Activated CD4-positive, alpha-beta T cell treated with anti-CD3 and anti-CD28 coated beads, Interleukin-2, amount 10 ng/mL, durations not matched to agents 24 days and 14 days (primary cell): ENCODE measurements at places on chromosomes 2 and 18. TPM values are rescaled to one million over a fixed set of nuclear protein-coding genes. Genes with fewer than 3 reads are reported as not detected.

The OSGEPL1 gene
- total RNA-seq = 11.1 and 12.2 TPM in 2 replicates

The KCNG3 gene
- 0.12 and 0.26 TPM in 2 replicates for total RNA-seq

The TCF23 gene
- total RNA-seq = not detected in 2 replicates

The EGR4 gene
- total RNA-seq = 1.2 and 1.5 TPM in 2 replicates

The CLEC4F gene
- total RNA-seq = not detected in 2 replicates

The TMEM247 gene
- total RNA-seq = not detected in 2 replicates

The IL1RL1 gene
- 0.54 and 0.84 TPM in 2 replicates for total RNA-seq

The HRH4 gene
- 0.79 and 1.6 TPM in 2 replicates for total RNA-seq

The SERPINB10 gene
- total RNA-seq = not detected in 2 replicates

The NPC1 gene
- total RNA-seq = 26.3 and 29.9 TPM in 2 replicates

The IL18RAP gene
- total RNA-seq = 15.0 and 16.9 TPM in 2 replicates

The ACMSD gene
- not detected in 2 replicates for total RNA-seq

The DSC2 gene
- total RNA-seq = not detected in 2 replicates

The TTL gene
- total RNA-seq = 44.6 and 48.5 TPM in 2 replicates

The C2orf92 gene
- total RNA-seq = 16.8 and 16.9 TPM in 2 replicates

The EPHA4 gene
- 0.31 and 0.63 TPM in 2 replicates for total RNA-seq

The TMEM87B gene
- total RNA-seq = 13.9 and 15.8 TPM in 2 replicates

The GPAT2 gene
- total RNA-seq = 20.4 and 22.6 TPM in 2 replicates

The CCBE1 gene
- total RNA-seq = not detected in 2 replicates
